ENCODE measurements at places on chromosomes 5 and 9.

- DNase-seq = no peak
These were observed 91.8 kb upstream of the CCDC112 start for GRCh38 chr5:115388240-115388639.

- DNase-seq = no peak
These were observed 139.7 kb downstream of the SEC61B start for GRCh38 chr9:99361817-99362216.

GRCh38 chr5:179368126-179368805, 23.0 kb upstream of the ADAMTS2 start:
- DNase-seq = no peak

- DNase-seq = no peak
These were observed 52.4 kb upstream of the SYNPO start for GRCh38 chr5:150587856-150588595.

DNA sequence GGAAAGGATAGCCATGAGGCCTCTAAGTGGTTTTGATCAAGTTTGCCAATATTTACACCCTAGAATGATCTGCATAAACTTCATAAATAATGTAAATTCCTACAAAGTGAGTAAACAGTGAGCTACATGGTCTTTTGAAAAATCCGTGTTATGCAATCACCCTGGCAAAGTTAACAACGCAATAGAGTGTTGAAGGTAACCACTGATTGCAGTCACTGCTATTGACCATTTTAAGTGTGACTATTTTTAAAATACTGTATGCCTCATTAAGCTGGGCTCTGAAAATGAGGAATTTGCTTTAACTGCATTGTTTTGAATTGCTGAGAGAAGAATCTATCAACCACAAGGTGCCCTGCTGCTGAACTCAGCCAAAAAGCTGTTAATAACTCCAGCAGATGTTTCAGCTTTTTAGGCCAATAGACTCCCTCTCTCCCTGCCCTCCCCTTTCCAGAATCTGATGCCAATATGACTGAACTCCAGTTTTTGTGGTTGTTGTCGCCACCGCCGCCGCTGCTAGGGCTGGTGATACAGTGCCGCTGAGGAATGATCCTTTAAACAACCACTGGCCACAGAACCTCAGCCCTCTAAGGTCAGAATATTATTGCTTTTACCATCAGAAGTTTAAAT, 35.3 kb upstream of the SMARCA2 start:
- DNase-seq = no peak

GRCh38 chr5:147017191-147017590, 138.6 kb upstream of the PPP2R2B start:
- no peak for DNase-seq

- DNase-seq = no peak
These were observed 113.5 kb downstream of the NREP start for GRCh38 chr5:111643499-111643898.

DNA sequence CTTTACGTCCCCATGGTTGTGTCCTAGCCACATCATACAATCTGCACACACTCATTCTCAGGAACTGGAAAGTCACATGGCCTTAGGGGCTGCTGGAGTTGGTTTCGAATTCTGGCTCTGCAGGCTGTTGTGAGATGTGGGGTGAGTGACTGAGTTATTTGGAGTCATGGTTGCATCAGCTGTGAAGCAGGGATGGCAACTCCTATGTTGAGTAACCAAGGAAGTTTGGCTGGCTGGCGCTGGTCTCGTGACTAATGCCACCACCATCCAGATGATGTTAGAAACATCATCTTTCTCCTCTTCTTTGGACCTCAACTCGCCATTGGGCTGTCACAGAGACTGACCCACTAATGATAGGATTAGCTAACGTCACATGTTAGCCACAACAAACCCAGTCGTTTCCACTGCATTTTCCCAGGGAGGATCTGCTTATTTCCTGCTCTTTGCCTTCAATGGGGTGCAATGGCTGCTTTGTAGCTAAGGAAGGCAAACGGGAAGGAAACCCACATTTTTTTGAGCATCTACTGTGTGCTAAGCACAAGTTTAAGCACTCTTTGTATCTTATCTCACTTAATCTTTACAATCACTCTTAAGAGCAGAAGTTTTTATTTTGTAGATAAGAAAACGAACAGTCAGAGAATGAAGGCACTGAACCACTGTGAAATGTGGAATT, 78.1 kb upstream of the UBTD2 start:
- DNase-seq = no peak

DNA sequence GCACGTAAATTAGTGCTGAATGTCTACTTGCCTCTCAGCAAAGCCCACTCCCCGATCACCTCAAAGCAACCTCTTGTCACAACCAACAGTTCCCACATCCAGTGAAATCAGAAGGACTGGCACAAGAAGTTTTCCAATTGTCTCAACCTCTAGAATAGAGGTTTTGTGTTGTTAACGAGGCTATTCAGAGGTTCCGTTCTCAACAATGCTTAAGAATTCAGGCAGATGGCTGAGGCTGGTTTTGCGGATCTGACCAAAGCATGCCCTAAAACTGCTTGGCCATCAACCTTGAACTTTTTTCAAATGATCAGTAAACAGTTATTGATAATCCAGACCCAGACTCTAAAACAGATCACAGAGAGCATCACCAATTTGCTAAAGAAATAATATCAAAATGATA, 52.9 kb downstream of the MAPKAP1 start:
- no peak for DNase-seq

- DNase-seq = no peak
These were observed 25.1 kb upstream of the TBC1D2 start for GRCh38 chr9:98280574-98280973.

GRCh38 chr9:69985971-69986370, 57.7 kb upstream of the MAMDC2 start:
- no peak for DNase-seq

DNA sequence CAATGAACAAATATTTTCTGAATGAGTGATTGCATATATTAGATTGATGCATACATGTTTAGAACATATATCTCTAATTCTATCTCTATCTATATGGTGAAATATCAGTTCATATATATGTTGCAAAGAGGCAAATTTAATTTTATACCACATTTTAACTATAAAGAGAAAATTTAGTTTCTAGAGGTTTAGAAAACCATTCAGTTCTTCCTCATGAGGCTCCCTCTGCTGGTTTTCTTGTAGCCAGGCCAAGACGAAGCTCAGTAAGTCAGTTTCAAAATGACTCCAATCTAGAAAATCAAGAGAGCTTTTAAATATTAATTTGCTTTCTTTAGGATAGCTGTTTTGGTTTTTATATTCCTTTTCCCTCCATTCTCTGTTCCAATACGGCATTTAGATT, 312.1 kb downstream of the TMEM232 start:
- no peak for DNase-seq

DNA sequence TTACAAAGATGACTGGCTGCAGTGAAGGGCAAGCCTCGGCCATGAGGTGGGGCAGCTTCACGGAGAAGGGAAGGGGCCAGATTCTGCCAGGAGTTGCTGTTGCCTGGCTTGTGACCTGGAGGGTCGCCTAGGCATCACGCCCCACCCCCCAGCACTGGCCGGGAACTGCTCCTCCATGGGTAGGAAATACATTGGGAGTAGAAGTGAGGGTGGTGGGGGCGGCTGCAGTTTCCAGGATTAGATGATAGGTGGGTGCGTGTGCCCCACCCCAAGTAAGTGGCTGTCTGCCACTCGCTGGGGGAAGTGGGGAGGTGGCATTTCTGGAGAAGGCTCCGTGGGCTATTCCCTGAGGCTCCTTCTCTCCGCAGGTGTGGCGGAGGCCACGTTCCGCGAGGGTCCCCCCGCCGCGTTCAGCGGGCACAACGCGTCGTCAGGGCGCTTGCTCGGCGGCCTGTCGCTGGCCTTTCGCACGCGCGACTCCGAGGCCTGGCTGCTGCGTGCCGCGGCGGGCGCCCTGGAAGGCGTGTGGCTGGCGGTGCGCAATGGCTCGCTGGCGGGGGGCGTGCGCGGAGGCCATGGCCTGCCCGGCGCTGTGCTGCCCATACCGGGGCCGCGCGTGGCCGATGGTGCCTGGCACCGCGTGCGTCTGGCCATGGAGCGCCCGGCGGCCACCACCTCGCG, 16.9 kb downstream of the CRB2 start:
- DNase-seq = no peak

DNA sequence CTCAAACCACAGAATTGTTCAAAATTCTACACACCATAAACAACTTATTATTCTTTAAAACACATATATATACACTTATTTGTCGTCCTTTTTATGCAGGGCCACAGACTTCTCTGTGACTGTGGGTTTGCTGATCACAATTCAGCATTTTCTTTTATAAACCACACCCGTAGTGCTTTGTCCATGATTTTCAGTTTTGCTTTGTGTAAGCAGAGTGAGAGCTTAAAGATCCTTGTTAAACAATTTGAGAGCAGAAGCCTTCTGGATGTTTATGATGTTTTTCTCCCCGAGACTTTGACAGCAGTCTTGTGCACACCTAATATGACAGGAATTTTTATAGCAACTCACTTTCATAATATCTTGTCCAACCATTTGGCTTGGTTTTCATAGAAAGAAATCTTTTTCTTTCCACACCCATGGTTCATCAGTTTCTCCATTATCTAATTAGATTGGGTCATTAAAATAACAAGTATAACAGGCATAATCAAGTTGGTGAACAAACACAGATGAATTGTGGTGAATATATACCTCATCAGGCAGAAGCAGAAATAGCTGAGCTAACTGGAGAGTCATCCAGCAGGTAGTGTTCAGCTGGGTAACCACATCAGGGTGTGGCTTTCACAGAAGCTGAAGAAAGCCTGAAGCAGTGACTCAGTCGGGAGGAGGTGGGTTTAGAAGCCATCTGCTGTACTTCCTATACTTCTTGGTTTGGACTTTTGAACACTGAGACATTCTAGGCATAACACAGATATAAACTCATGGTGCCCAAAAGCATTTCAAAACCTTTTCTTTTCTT, 232.8 kb downstream of the DOCK8 start:
- peak; percentile 21 for DNase-seq

GRCh38 chr5:81556809-81557208, 162.9 kb upstream of the ACOT12 start:
- no peak for DNase-seq

DNA sequence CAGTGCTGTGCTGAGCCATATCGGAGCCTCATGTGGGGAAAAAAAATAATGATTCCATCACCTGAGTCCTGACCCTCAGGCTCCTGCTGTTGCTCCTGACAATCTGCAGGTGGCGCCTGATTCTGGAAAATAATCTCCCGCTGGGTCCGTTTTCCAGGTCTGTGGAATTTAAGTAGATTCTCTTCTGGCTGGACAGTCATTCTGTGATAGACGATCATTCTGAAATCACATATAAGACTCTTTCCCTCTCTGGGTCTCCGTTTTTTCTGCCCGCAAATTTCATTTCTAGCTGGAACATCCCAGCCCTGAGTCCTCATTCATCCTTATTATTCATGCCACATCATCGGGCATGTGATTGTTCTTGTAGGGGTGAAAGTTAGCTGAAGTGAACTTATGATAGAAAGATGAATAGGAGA, 22.1 kb upstream of the STXBP1 start:
- no peak for DNase-seq

DNA sequence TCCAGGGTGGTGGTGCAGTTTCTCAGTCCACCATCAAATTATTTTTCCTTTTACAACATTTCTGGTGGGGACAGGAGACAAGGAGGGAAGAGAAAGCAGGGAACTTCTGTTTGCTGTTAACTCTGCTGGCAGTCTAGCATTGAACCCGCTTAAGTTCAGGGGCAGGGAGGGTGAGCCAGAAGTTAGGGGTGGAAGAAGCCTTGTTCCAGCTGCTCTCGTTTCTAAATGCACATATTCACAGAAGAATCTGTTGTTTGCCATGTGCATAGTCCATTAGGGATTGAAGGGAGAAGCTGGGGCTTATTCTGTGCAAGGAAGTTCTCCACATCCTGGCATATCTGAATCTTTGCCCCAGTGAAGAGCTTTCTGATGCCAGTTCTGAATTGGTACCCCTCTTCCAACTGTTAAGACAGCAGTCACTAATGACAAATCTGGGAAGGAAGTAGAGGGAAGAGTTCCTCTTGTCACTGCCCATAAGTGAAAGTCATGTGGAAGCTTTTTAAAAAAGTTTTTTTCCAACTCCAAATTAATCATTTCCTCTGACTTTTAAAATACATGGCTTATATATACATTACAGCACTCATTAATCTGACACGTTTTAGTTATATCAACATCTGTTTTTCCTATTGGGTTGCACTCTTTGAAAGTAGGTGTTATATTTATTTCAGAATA, 32.6 kb upstream of the ACOT12 start:
- no peak for DNase-seq

GRCh38 chr9:130755377-130756007, 61.9 kb downstream of the EXOSC2 start:
- DNase-seq = no peak

- DNase-seq = no peak
These were observed 186.5 kb upstream of the WWC1 start for GRCh38 chr5:168104811-168105481.

DNA sequence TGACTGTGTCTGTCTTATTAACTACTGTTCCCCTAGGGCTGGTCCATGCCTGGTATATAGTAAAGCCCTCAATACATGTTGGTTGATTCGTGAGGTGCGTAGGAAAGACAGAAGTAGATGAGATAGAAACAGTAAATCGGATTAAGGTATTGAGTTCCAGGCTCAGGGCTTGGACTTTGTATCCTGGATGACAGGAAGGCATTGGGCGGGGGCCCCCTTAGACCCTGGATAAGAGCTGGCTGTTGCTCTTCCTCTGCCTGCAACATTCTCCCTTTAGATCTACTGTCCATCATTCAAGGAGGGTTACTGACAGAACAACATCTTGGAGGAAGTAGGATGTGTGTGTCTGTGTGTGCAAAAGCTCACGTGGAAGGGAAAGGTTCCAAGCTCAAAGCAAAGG, 31.2 kb upstream of the CTNNA1 start:
- DNase-seq = no peak

GRCh38 chr5:8517456-8517855, 648.5 kb downstream of the MTRR start:
- no peak for DNase-seq

DNA sequence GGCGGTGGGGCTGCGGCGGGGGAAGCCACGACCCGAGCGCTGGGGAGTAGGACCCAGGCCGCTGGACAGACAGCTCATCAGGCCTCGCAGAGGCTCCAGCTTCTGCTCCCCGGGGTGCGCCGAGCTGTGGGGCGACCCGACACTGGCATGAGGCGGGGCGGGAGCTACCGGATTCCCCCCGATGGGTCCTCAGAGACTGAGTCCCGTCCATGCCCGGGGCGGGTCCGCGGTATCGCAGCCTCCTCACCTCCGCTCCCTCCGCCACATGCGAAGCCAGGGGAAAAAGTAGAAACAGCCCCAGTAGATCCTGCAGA, 2.6 kb upstream of the CCL27 start:
- no peak for DNase-seq

DNA sequence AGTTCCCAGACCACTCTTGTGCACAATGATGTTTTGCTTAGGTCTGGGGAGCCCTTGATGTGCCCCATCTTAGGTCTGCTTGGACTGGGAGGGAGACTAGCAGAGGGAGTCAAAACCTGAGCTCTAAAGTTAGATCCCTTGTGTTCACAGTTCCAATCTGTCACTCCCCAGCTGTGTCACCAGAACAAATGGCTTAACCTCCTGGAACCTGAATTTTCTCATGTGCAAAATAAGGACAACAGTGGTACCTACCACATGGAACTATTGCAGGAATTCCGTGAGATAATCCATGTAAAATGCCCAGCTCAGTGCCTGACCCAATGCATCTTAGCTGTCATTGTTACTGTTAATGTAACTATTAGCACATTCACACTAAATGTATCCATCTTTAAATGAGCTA, 45.5 kb downstream of the GALNT10 start:
- no peak for DNase-seq

GRCh38 chr9:70924380-70924779, 197.0 kb downstream of the TRPM3 start:
- no peak for DNase-seq
